ENCODE measurements at places on chromosomes 2 and 18.

DNA sequence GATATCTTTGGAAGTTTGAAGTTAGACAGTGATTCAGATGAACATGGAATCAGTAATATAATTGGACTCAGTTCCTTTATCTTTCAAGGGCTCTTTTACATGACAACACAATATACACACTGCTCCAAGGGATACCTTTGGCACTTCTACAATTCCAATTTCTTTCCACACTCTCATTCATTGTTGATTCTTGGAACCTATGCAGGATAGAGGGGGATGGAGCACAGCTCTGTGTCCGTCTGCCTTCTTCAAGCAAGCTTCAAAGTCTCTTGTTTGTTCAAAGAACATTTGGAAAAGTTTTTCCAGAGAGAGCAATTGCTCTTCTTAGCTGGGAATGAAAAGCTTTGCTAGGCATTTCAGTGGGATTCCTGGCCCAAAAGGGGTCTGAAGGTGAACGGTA lies 276.2 kb upstream of the ZEB2 start:
- DNase-seq: no peak

DNA sequence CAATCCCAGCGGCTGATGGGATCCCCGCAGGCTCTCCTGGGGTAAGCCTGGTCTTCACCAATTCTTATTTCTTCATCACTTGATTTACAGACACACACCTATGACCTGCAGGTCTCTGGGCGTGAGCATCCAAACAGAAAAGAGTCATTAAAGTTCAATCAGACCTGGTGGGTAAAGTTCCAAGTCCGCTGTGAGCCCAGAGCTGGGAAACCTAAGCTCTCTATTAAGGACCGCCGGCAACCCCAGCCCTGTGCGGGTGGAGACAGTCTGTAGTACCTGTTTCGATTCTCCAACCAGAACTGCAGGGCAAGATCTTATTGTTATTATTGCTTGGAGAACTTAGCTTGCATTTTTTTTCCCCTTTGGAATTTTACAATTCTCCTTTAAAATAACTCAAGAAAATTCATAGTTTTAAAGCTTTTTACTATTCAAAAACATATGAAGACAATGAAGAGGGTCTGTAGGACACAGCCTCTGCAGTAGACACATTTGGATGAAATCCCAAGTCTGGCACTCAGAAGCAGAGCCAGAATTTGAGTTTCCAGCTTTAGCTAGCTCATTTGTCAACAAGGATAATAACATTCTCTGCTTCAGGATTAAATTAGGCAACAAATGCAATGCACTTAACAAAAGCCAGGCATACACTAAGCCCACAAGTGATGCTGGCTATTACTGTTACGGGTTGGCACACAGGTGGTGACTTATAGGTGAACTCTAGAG lies 376.4 kb downstream of the INSIG2 start:
- DNase-seq: no peak

DNA sequence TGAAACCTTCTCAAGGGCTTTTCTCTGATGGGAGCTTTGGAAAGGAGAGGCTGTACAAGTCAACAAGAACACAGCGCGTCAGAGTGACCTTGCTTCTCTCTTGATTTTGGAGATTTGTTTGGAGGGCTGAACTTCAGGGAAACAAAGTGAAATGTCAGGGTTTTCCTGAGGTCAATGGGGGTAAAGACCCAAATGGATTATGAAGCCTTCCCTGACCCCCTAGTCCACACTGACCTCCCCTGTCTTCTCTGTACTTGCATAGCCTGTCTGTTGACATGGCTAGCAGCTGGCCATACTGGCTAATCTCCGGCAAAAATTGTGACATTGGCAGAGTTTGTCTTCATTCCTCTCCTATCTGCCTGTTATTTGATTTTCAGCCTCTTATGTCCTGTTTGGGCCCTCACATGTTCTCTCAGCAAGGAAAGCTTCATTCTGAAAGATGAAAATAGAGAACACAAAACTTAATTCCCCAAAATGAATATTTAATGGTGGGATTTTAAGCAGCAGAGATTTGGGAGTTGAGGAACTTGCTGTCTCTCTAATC lies 149.3 kb upstream of the HAAO start:
- no peak for DNase-seq

DNA sequence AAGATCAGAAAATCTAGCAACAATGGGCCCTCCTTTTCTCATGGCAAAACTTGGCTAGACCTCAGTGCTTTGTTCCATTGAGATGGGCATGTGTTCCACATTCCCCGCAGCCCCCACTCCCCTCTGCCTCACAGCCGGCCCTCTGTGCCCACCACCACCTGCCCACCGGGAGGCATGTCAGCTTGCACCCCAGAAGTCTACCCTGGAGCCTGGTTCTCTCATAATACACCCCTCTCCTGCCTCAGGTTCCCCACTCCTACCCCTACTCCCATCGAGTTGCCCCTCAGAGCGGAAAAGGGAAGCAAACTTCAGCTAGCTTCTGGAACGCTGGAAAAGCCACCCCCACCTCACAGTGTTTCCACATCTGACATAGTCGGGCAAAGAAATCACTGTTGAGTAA lies 219.0 kb downstream of the ANAPC1 start:
- no peak for DNase-seq

DNA sequence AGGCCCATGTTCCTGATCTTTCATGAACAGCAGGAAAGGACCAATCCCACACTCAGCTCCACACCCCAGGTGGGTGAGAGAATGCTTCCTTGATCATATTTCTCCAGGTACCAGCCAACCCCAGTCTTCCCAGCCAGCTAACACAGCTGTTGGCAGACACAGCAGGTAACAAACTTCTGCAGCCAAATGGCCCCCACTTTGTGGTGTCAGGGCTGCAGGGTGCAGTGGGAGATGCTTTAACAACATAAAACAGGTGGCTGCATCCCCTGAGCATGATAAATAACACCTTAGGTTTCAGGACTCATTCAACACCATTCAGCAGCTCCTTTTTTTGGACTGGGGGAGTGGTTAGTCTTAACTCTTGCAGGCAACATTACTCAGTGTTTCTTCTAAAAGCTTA lies 76.7 kb upstream of the ACAA2 start:
- DNase-seq: no peak

GRCh38 chr2:26114151-26114550 lies 58.7 kb upstream of the GAREM2 start:
- DNase-seq: no peak

DNA sequence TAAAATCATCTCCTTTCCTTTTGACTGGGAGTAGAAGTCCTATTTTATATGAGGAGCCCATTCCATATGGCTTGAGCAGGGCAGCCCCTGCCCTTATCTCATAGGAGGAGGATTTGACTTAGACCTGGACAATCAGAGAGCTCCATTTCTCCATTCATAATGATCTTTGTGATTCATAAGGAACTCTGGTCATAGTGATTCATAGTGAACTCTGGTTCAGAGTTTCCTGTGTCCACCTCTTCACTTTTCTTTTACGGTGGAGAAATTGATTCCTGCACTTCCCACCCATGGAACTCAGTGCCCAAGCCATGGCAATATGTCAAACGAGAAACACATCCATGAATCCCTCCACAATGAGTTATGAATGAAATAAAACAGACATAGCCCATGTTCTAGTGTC lies 12.8 kb upstream of the MYO3B start:
- DNase-seq: no peak

GRCh38 chr2:239818086-239818485 lies 207.1 kb downstream of the NDUFA10 start:
- no peak for DNase-seq

DNA sequence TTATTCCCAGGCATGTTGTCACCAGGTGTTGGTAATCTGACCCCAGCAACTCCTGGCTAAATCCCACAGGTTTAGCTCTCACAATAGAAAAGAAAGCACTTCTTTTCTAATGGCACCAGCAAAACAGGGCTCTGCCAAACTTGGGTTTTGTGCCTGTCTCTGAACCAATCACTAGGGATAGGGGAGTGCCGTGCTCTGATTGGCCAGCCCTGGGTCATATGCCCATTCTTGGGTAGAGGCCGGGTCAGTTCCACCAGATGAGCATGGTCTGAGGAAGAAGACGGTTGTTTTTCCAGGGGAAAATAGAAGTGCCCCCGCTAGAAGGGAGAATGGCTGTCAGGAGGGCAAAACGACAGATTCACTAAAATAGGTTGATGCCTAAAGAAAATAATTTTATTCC lies 14.7 kb downstream of the CDK15 start:
- DNase-seq: no peak

- no peak for DNase-seq
Observed at GRCh38 chr2:109350526-109350925, 221.5 kb downstream of the SH3RF3 start.

DNA sequence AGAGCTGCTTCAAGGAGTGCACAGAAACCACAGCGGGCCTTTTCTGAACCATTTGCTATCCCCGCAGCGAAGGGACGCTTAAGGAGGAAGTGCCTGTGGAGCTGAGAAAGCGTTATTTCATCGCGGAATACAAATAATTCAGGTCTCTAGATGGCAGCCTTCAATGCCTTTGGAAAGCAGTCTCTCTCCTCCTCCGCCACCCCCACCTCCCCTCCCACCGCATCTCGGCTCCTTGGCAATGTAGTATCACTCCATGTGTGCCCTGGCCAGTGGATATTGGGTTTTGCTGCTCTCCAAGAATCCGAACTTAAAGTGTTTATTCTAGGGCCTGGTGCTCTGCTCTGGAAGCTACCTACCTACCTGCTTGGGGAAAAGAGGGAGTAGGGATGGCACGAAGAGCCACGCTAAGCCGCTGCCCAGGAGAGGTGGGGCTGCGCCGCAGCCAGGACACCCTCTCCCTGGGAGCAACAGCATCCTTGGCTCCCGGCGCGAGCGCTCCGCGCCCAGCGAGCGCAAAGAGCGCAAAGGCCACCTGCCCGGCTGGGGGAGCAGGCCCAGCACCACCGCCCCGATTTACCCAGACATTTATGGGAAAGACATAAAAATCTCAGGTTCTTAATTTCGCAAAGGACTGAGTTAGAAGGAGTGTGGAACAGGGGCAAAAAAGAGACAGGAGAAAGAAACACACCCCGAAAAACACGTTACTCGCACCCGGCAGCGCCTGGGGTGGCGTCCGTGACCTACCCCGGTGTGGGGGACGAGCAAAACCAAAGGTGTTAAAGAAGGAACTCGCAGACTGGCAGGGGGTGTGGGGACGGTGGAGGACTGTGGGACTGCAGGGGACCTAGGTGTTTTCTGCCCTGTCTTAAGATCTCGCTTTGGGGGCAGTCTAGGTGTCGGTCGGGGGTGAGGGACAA lies 1.0 kb downstream of the SPHKAP start:
- DNase-seq: no peak

GRCh38 chr2:224106794-224107193 lies 67.7 kb upstream of the SERPINE2 start:
- no peak for DNase-seq

- DNase-seq: no peak
Observed at GRCh38 chr2:240630771-240631547, 5.7 kb downstream of the GPR35 start.

- DNase-seq: no peak
Observed at GRCh38 chr2:176088048-176088936, 4.2 kb upstream of the HOXD13 start.

- DNase-seq: no peak
Observed at GRCh38 chr18:56726906-56727305, 75.7 kb downstream of the WDR7 start.

DNA sequence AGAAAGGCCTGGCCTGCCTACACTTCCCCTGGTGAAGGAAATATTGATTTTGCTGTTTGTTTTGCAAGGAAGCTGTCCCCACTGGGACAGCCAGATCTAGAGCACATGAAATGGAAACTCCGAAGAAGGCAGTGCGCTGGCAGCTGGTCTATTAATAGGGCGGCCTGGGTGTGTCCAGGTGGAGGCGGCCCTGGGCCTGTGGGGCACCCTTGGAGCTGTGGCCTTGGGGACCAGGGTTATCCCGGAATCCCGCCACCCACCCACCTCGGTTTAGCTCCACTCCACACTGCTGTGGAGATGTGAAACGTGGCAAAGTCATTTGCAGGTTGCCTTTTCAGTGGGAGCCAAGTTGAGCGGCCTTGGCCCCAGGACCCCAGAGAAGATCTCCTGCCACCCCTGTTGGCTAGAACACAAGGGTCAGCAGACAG lies 204.3 kb downstream of the KLHL29 start:
- no peak for DNase-seq

- DNase-seq: no peak
Observed at GRCh38 chr2:105959357-105959756, 214.6 kb downstream of the NCK2 start.

- DNase-seq: no peak
Observed at GRCh38 chr2:217329023-217329431, 469.2 kb upstream of the TNP1 start.

- no peak for DNase-seq
Observed at GRCh38 chr2:55947752-55948151, 24.2 kb upstream of the EFEMP1 start.

DNA sequence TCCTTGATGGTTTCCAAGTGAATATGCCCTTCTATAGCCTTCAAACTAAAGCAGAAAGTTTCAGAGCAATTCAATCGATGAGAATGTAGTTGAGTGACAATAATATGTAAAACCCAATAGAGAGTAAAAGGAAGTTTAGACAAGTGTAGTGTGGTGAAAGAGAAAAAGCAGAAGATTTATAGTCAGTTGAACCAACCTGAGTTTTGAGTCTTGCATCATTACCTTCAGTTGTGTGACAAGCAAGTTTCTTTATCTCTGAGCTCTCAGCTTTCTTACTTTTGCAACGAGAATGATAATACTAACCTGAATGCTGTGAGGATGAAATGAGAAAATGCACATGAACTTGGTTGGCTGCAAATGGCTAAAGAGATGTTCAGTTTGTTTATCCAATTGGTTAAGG lies 40.6 kb upstream of the TMEM247 start:
- no peak for DNase-seq

GRCh38 chr18:35073186-35074105 lies 32.2 kb downstream of the MAPRE2 start:
- no peak for DNase-seq

DNA sequence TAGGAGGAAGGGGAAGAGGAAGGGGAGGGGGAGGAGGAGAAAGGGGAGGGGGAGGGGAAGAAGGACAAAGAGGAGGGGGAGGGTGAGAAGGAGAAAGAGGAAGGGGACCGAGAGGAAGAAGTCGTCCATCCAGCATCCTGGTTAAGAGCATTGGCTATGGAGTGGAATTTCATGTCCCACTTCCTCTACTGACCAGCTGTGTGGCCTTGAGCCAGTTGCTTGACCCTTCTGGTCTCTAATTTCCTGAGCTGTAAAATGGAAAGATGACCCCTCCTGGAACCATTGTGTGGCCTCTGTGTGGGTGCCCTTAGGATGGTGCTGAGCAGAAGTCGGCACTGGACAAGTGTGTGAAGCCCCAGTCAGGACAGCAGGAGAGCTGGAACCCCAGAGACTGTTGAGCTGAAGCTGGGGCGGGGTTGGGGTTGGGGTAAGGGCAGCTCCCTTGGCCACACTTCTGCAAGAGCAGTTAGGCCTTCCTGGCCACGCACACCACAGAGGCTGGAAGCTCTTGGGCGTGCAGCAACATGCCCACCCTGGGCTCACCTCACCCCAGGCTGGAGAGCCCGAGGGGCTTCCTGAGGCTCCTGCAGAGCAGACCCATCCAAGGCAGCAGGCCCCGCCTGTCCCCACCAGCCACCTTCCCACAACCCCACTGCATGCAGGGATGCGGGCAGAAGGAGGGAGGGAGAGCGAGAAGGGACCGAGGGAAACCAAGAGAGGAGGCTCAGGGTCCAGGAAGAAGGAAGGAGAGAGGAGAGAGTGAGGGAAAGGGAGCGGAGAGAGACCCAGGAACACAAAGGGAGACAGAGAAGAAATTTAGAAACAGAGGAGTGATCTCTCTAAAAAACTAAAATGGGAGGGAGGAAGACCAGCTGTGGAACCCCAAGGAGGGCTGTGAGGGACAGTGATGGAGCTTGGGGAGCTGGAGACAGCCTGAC lies 16.2 kb downstream of the ADRA2B start:
- no peak for DNase-seq
